ENCODE measurements at places on chromosomes 6 and 20. TPM values are rescaled to one million over a fixed set of nuclear protein-coding genes. Genes with fewer than 3 reads are reported as not detected.

The PNLDC1 gene
- total RNA-seq = 0.19 TPM

The RBPJL gene
- not detected for total RNA-seq

The PTK7 gene
- total RNA-seq = 47.0 TPM

The OPRM1 gene
- total RNA-seq = not detected
